ENCODE measurements at places on chromosomes 11 and 22.
A peak's percentile ranks its signal among the peaks of the same experiment; 100 is the strongest.

DNA sequence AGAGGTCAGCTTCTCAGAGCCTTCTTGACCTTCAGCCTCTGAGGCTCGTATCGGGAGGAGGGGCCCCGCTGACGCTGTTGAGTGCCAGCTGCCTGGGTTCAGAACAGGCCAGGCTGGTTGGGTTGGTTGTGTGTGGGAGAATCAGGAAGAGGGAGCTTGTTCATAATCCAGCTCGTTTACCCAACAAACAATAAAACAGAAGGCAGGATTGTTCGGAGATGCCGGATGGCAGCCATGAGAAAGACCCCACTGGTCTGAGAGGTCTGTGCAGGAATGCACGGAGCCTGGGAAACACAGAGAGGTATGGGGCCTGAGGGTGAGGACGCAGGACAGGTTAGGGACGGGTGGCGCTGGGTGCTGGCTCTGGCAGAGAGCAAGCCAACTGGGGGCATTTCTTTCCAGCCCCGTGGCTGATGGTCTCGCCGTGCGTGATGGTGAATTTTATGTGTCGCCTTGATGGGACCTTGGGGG, 31.6 kb upstream of the SHANK2 start:
- H3K4me3 ChIP-seq: no peak overlapping the region
- H3K27ac ChIP-seq: no peak overlapping the region
- H3K4me1 ChIP-seq: no peaks in the 10 kb centered on the region
- no peaks in the 10 kb centered on the region for H3K27me3 ChIP-seq

GRCh38 chr11:55726715-55727324, 46.4 kb upstream of the OR5D13 start:
- H3K4me1 ChIP-seq: no peaks in the 10 kb centered on the region
- no peak overlapping the region for H3K4me3 ChIP-seq
- no peak overlapping the region for H3K27ac ChIP-seq
- no peaks in the 10 kb centered on the region for H3K27me3 ChIP-seq

- H3K27ac ChIP-seq: peak overlapping the region; percentile 54
- no peak for DNase-seq
- peaks cover 99% of the 10 kb centered on the region for H3K4me1 ChIP-seq
- peaks cover 97% of the 10 kb centered on the region for H3K36me3 ChIP-seq
- no peaks in the 10 kb centered on the region for H3K27me3 ChIP-seq
Measured at GRCh38 chr11:35148163-35148837, 9.3 kb downstream of the CD44 start.

DNA sequence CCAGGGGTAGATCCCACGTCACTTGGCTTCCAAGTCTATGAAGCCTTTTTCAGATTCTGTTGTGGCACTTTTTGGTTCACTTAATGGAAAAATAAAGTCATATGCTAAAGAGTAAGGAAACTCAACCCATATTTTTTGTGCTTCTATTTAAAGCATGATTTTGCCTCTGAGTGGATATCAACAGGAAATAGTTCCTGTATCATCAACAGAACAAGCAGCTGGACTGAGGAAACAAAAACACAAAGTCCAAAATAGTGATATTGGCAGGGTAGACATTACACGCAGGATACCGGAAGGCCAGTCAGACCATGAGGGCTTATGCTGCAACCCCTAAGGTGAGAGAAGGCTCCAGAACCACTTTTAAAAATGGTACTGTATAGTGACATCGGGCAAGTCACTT, 248.3 kb upstream of the ANO5 start:
- no peaks in the 10 kb centered on the region for H3K36me3 ChIP-seq
- no peak overlapping the region for H3K27ac ChIP-seq
- no peaks in the 10 kb centered on the region for H3K4me1 ChIP-seq
- DNase-seq: no peak
- no peak overlapping the region for H3K4me3 ChIP-seq

GRCh38 chr11:35681163-35681767, 18.7 kb downstream of the TRIM44 start:
- H3K27me3 ChIP-seq: no peaks in the 10 kb centered on the region
- peaks cover 72% of the 10 kb centered on the region for H3K4me1 ChIP-seq
- peaks cover 19% of the 10 kb centered on the region for H3K36me3 ChIP-seq
- DNase-seq: no peak
- no peak overlapping the region for H3K27ac ChIP-seq

- no peaks in the 10 kb centered on the region for H3K36me3 ChIP-seq
- peaks cover 10% of the 10 kb centered on the region for H3K27me3 ChIP-seq
- no peak overlapping the region for H3K27ac ChIP-seq
- no peak for DNase-seq
- no peak overlapping the region for H3K4me3 ChIP-seq
Measured at GRCh38 chr11:35404388-35404775, 15.0 kb downstream of the SLC1A2 start.

DNA sequence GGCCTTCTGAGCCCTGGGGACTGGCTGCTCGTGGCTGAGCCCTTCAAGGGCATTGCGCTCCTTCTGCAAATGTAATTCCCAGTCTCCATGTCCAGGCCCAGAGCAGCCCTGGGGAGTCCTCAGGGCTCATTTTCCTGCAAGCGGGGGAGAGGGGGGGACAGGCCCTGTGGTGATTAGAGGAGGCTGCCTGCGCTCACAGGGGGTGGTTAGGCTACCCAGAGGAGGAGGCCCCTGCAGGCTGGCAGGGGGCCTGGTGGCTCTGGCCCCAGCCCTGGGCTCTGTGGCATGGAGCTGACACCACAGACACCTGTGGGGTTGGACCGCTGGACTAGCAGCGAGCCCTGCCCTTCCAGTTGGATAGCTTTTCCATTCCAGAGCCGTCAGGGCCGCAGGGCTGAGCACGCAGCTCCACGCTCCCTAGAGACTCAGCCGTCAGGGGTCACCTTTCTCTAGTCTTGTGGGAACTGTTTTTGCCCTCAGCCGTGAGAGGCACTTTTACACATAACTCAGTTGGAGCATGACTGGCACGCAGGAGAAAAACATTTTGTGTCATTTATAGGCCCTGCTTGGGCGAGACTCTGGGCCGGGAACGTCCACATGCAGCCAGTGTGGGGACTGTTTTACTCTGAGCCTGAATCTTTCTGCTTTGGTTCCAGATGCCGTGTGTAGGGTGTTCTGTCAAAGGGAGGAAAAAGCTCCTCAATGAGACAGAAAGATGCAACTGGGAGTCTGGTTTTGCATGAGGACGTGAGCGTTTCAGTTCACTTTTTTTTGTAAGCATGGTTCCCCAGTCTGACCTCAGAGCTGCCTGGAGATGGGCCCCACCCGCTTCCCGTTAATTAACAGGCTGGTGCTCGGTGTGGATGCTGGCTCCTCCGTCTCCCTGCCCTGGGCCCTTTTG, 58.1 kb downstream of the LRP5 start:
- H3K4me1 ChIP-seq: peaks cover 72% of the 10 kb centered on the region
- DNase-seq: peak; percentile 44
- no peaks in the 10 kb centered on the region for H3K36me3 ChIP-seq

DNA sequence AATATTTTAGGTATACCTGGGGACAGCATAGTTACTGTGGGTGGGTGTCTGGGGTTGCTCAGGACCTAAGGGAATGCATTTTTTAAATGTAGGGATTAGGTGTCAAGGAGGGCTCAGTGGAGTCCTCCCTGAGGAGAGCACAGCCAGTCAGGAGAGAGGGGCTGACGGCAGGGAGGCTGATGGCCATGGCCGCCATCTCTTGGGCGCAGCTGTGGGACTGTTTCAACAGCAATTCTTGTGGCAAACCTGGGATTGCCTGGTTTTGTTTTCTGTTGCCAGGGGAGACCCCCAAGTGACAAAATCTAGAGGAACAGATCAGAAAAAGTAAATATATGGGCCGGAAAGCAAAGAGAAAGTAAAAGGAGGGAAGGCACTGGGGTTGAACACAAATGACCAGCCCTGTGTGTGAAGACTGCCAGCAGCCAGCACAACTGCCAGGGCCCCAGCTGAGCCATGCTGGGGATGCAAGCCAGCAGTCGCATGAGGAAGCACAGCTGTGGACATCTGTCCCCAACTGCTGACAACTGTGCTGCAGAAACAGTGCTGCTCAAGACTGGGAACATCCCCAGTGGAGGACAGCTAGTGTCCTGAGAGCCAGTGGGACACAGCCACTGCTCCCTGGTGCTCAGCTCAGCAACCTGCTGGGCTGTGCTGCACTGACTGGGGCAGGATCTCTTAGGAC, 10.5 kb downstream of the MIF start:
- H3K36me3 ChIP-seq: peaks cover 9% of the 10 kb centered on the region
- no peak overlapping the region for H3K4me3 ChIP-seq

DNA sequence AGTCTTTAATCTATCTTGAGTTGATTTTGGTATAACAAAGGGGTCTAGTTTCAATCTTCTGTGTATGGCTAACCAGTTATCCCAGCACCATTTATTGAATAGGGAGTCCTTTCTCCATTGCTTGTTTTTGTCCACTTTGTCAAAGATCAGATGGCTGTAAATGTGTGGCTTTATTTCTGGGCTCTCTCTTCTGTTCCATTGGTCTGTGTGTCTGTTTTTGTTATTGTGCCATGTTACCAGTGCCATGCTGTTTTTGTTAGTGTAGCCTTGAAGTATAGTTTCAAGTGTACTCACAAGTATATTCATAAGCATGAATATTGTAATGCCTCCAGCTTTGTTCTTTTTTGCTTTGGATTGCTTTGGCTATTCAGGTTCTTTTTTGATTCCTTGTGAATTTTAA, 159.6 kb downstream of the TBC1D22A start:
- H3K27me3 ChIP-seq: no peaks in the 10 kb centered on the region
- no peak overlapping the region for H3K4me3 ChIP-seq

DNA sequence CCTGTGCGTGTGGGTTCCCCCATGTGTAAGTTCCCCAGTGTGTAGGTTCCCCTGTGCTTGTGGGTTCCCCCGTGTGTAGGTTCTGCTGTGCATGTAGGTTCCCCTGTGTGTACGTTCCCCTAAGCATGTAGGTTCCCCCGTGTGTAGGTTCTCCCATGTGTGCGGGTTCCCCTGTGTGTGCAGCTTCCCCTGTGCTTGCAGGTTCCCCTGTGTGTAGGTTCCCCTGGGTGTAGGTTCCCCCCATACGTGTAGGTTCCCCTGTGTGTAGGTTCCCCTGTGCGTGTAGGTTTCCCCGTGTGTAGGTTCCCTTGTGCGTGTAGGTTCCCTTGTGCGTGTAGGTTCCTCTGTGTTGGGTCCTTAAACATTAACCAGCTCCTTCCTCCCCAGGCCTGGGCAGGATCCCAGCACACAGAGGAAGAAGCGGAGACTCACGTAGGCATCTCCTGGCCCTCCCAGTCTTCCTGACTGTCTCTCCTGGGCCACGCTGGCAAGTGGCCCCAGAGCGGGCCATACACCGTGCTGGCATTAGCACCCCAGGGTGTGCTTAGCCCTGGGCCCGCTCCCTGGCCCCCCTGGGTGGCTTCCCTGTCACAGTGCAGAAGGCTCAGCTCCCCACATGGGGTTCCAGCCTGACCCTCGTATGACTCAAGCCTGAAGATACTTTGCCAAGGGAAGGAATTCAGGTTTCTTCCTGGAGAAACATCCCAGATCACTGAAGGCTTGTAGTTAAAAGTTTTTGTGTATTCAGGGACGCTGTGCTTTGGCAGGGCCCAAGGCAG, 2.8 kb upstream of the GRAMD4 start:
- H3K27me3 ChIP-seq: no peaks in the 10 kb centered on the region
- no peak overlapping the region for H3K27ac ChIP-seq
- no peak overlapping the region for H3K4me3 ChIP-seq
- DNase-seq: no peak

- no peak for DNase-seq
- peak within 1 kb of the TSS; percentile 5 for H3K4me3 ChIP-seq
- H3K36me3 ChIP-seq: no peaks in the 10 kb centered on the region
- H3K27ac ChIP-seq: no peak within 1 kb of the TSS
- peaks cover 43% of the 10 kb centered on the region for H3K27me3 ChIP-seq
Measured at GRCh38 chr11:72244060-72244360, at the start of gene PHOX2A. PHOX2A (minus strand) TSS chr11:72244176; CDS start chr11:72244004, 172 bp downstream.

GRCh38 chr11:35558513-35558912, 33.1 kb upstream of the PAMR1 start:
- H3K36me3 ChIP-seq: no peaks in the 10 kb centered on the region
- DNase-seq: no peak
- no peaks in the 10 kb centered on the region for H3K4me1 ChIP-seq
- H3K27ac ChIP-seq: no peak overlapping the region
- H3K4me3 ChIP-seq: no peak overlapping the region

DNA sequence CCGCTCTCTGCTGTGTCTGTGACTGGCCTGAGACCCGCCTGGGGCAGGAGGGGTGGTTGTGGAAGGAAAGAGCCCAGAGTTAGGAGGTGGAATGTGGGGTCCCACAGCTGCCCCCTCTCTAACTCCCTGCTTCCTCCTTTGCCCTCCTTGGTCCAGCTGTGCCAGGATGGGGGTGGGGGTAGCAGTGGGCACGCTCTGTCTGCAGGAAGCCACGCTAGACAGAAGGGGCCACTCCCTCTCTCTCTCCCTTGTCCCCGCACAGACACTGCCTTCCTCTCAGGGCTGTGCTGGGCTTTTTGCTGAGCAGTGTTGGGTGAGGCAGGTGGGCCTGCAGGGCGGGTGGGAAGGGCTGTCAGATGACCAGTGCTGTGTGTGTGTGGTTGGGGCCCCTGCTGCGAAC, 2.0 kb upstream of the SOX10 start:
- H3K27ac ChIP-seq: no peak overlapping the region
- H3K4me3 ChIP-seq: no peak overlapping the region
- H3K36me3 ChIP-seq: peaks cover 2% of the 10 kb centered on the region
- DNase-seq: no peak
- no peaks in the 10 kb centered on the region for H3K4me1 ChIP-seq
- no peaks in the 10 kb centered on the region for H3K27me3 ChIP-seq

DNA sequence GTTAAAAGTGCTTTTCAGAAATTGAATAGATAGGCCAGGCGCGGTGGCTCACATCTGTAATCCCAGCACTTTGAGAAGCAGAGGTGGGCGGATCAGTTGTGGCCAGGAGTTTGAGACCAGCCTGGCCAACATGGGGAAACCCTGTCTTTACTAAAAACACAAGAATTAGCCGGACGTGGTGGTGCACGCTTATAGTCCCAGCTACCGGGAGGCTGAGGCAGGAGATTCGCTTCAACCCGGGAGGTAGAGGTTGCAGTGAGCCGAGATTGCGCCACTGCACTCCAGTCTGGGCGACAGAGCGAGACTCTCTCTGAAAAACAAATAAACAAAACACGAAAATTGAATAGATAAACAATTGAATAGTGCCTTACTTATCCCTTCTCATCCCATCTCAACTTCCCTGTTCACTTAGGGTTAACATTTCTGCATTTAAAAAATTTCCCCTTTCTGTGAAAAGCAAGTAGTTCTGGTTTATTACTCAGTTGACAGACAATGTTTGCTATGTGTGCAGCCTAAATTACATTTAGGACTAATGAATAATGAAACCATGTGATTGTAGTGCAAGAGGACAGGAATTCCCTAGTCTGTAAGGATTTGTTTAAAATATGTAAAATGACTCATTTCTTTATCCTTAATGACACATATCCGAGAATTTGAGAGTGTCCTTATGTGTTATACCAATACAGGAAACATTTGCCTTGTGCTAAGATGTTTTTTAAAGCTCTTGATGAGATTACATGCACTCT, 6.0 kb downstream of the RNF169 start:
- H3K4me3 ChIP-seq: no peak overlapping the region
- no peaks in the 10 kb centered on the region for H3K27me3 ChIP-seq
- H3K4me1 ChIP-seq: peaks cover 37% of the 10 kb centered on the region
- H3K27ac ChIP-seq: no peak overlapping the region
- no peak for DNase-seq
- no peaks in the 10 kb centered on the region for H3K36me3 ChIP-seq

- DNase-seq: no peak
- no peaks in the 10 kb centered on the region for H3K27me3 ChIP-seq
- no peak overlapping the region for H3K27ac ChIP-seq
- H3K36me3 ChIP-seq: peaks cover 31% of the 10 kb centered on the region
- peaks cover 30% of the 10 kb centered on the region for H3K4me1 ChIP-seq
Measured at GRCh38 chr22:20130319-20130718, 1.3 kb upstream of the ZDHHC8 start.
